ENCODE measurements at places on chromosomes 7 and 10.

- DNase-seq = no peak
Observed at GRCh38 chr10:660970-661596, 28.4 kb downstream of the DIP2C start.

DNA sequence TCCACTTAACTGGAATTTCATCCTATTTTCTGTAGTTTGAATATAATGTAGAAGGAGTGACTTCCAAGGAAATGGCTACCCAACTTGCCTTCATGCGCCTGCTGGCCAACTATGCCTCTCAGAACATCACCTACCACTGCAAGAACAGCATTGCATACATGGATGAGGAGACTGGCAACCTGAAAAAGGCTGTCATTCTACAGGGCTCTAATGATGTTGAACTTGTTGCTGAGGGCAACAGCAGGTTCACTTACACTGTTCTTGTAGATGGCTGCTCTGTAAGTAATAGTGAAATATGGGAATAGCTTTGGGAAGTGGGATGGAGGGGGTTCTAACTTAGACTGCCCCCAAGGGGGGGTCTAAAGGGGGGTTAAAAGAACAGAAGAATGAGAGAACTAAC lies 34.5 kb downstream of the COL1A2 start:
- DNase-seq = no peak

DNA sequence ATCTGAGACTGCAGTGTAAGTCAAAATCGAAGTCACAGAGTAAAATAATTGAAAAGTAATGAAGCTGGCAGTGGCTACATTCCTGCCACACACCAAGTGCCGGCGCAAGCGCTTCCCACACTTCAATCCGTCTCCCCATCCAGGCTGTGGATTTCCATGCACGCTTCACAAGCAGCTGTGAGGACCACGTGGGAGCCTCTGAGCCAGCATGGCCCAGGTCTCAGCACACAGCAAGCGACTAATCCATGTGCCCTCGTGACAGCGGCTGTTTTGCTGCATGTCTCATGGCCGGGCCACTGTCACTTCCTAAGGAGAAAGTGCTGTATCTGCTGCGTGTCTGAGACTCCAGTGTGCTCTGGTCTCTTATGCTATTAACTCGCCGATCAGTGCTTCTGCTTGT lies 566.9 kb downstream of the DNAJB6 start:
- DNase-seq = no peak

GRCh38 chr10:26799342-26799741 lies 61.4 kb downstream of the ABI1 start:
- no peak for DNase-seq

GRCh38 chr10:124072106-124072505 lies 21.3 kb downstream of the CHST15 start:
- DNase-seq = no peak

- DNase-seq = no peak
Observed at GRCh38 chr10:91974960-91975359, 51.4 kb downstream of the BTAF1 start.

DNA sequence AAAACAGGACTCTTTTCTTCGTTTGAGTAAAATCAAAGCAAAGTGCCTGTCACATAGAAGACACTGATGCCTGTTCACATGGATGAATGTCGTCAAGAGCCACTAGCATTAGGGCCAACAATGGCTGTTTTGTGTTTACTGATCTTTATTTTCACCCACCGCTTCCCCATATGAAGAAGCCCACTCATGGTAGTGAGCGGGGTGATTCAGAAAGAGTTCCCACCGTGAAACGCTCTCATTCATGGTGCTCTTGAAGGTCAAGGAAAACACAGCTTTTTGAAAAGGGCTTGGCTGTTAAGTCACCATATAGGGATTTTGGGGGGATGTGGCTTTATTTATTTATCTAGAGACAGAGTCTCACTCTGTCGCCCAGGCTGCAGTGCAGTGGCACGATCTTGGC lies 12.5 kb downstream of the PROSER2 start:
- DNase-seq = no peak

- DNase-seq = no peak
Observed at GRCh38 chr10:44864051-44864450, 47.1 kb upstream of the TMEM72 start.

DNA sequence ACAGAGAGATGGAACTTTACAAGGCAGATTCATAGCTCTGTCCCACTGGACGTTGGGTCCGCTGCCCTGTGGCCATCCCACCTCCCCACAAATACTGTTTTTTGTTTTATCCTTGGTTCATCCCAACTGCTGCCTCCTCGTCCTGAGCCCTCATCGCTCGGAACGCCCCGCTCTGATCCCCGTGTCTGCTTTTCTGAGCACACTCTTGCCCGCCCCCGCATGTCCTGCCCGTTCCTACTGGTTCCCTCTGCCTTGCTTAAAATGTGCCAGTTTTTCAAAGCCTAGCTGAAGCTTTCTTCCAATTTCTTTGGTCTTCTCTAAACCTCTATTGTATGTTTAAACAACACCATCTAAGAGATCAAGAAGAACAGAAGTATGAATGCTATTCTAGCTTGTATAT lies 19.4 kb downstream of the RNF32 start:
- DNase-seq = no peak

- DNase-seq = no peak
Observed at GRCh38 chr7:112963634-112964033, 123.0 kb downstream of the GPR85 start.

GRCh38 chr10:68105820-68106219 lies 3.5 kb upstream of the MYPN start:
- no peak for DNase-seq

- DNase-seq = no peak
Observed at GRCh38 chr7:103752995-103753394, 236.5 kb downstream of the RELN start.

DNA sequence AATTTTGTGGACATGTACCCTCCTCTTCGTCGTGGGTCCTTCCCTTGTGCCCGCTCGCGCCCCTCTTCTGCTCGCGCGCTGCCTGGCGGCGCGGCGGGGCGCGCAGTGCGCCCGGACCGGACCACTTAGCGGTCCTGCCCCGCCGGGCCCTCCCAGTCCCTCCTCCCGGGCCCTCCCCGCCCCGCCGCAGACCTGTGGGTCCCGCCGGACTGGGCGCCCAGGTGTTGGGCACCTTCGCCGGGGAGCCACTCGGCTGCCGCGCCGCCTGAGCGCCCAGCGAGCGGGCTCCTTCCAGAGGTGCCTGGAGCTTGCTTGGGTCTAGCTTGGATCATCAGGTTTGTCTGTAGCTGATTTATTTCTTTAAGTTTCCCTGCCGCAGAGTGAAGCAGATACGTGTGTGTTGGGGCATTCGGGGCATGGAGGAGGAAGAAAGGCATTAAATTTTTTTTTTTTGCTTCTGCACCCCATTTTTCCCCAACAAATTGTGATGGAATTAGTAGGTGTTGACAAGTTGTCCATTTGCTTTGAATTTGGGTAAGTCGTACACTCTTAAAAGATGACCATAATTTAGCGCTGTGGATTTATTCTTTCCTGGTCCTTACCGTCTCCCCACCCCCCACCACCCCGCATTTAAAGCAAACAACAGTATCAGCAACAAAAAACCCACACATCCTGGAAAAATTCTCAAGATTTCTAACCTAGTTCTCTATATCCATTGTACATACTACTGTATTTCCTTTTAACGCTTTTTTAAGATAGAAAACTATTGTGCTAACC lies 905 bp downstream of the C1GALT1 start:
- DNase-seq = peak; percentile 22

- no peak for DNase-seq
Observed at GRCh38 chr10:97922022-97922758, 72.5 kb downstream of the GOLGA7B start.
